NAMALWA (cell line): ENCODE measurements at places on chromosomes 2 and 18.

GRCh38 chr2:207852791-207853190 is 83.1 kb upstream of the FZD5 start:
- no peak for DNase-seq

- DNase-seq, result no peak
Measured at GRCh38 chr2:71500426-71501079, 47.2 kb downstream of the DYSF start.

DNA sequence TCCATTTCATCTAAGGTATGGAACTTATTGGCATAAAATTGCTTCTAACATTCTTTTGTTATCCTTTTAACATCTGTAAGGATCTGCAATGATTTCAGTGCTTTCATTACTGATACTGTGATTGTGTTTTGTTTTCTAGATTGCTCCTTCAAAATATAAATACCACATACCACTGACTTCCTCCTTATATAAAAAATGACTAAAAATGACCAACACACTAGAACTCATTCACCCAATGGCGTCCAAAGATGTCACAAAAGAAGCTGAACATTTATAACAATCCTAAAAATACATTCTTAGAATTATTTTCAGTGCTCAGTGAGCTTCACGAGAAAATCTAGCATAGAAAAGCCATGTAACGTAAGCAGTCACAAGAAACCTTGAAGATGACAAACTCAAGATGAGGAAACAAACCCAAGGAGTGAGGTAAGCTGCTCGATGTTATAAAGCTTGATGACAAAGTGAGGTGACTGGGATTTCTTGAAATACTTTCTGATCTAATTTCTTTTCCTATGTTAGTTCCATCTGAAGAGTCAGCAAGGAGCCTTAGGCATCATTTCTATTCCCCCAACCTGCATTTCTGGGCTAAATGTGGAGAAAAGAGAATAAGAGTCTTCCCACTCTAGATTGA is 42.6 kb downstream of the PNO1 start:
- no peak for DNase-seq

DNA sequence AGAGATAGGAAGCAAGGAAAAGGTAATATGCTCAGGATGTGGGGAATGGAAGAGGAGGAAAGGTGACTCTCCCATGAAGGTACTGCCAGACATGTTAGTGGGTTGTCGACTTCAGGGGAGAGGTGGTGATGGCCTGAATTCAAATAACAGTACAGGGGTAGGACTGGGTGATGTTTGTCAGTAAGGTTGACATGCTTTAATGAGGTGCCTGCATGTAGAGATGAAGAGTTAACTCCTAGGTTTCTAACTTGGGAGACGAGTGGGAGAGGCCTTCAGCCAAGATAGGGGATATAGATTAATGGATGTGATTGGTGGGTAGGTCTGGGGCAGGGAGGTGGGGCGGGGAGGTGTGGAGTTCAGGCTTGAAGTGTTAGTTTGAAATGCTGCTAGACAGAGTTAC is 2.6 kb downstream of the NAPG start:
- no peak for DNase-seq

DNA sequence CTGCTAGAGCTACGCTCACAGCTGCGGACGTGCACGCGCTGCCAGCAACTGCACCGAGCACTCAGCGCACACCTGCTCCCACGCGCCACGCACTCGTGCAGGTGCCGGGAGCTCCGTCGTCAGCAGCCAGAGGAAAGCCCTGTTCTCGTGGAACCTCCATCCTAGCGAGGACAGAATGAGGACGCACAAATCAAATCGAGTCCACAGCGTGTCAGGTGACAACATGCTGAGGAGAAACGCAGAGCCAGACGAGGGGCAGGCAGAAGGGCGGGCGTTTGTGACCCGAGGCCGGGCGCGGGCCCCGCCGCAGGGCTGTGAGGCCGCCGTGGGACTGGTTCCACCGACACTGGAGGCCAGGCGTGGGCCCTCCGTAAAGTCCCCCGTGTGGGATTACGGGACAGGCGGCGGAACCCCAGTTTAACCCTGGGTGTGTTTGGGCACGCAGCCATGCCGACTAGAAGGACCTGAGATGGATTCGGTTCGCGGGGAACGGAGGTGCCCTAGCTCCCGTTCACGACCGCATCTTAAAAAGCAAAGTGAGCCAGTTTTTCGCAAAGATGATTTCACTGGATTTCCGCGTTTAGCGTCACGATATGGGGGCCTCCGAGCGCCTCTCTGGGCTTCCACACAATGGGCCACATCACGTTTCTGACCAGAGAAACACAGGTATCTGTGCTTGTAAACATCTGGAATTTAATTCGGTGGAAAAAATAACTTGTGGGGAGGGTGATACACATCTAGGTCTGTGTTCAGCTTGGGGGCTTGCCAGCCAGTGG is 26.9 kb upstream of the ALKAL2 start:
- DNase-seq, result no peak

GRCh38 chr18:79662439-79662838 is 17.2 kb upstream of the CTDP1 start:
- no peak for DNase-seq

DNA sequence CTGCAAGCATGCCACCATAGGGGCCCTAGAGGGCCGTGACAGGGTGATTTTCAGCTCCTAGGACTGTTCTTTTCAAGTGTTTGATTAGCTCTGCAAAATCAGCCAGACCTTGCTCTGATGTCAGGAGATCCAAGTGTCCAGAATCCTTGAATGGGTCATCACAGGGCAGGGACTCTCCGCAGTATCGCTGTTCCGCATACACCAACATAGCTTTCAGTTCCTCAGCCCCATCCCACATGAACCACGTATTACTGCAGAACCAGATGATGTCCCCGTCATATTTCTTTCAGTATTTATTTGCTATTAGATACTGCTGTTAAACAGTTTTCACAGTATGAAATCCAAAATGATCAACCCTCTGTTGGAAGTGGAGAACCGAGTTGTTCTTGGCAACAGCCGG is 46.6 kb upstream of the RFX8 start:
- DNase-seq, result no peak

DNA sequence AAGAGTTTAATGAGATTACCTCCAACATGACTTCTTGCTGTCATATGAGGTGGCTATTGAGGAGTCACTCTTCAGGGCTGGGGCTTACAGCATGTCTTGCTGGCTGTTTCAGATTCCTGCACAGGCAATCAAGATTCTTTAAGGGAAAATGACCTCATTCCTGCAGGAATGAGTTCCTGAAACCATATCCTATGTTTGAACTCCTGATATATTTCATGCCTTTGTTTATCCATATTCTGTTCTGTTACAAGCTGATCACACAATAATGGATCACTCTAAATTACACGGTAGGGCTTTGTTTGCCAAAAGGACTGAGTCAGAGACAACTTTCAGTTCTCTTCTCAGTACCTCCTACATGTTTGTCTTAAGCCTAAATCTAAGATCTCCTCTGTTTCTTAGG is 879.8 kb upstream of the PIK3C3 start:
- no peak for DNase-seq

GRCh38 chr2:71682341-71682740 is 229.0 kb downstream of the DYSF start:
- DNase-seq, result no peak

- no peak for DNase-seq
Measured at GRCh38 chr2:80186262-80186661, 118.3 kb downstream of the LRRTM1 start.

GRCh38 chr18:68666381-68666780 is 48.5 kb downstream of the TMX3 start:
- no peak for DNase-seq

DNA sequence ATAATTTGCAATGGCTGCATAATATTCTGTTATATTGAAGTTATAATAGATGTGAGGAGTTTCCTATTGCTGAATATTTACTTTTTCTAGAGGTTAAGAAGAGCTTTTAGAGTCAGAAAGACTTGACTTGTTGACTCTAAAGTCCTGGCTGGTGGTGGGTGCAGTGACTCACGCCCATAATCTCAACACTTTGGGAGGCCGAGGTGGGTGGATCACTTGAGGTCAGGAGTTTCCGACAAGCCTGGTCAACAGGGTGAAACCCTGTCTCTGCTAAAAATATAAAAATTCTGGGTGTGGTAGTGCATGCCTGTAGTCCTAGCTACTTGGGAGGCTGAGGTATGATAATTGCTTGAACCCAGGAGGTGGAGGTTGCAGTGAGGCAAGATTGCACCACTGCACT is 33.9 kb upstream of the ATIC start:
- DNase-seq, result no peak

DNA sequence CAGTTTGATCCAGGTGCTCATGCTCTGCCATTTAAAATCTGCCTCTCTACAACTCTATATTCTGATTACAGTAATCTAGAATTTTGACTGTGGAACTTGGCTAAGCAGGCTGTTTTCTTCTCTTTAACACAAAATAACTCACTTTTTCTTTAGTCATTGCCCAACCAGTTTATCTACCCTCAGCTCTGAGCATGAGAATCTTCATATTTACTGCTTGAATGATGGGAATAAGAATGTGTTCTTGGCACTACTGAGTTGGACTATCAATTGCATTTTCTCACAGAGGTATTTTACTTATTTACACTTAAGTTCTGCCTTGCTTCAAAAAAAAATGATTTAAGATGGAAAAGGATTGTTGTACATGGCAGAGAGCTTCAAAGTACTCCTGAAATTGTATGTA is 301.1 kb downstream of the CCDC85A start:
- DNase-seq, result no peak

- peak; percentile 79 for DNase-seq
Measured at GRCh38 chr18:50009773-50010335, 185.1 kb downstream of the MYO5B start.

GRCh38 chr2:66439812-66440542 is 5.1 kb downstream of the MEIS1 start:
- DNase-seq, result no peak

DNA sequence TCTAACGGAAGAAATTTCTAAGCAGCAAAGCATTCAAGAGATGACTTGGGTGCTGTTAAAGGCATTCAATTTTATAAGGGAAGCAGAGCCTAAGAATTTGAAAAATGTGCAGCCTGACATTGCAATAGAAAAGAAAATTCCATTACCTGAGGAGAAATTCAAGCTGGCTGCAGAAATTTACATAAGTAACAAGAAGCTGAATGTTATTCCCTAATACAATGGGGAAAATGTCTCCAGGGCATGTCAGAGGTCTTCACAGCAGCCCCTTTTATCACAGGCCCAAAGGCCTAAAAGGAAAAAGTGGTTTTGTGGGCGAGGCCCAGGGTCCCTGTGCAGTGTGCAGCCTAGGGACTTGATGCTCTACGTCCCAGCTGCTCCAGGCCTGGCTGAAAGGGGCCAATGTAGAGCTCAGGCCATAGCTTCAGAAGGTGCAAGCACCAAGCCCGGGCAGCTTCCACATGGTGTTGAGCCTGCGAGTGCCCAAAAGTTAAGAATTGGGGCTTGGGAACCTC is 306.7 kb downstream of the RDH14 start:
- no peak for DNase-seq

DNA sequence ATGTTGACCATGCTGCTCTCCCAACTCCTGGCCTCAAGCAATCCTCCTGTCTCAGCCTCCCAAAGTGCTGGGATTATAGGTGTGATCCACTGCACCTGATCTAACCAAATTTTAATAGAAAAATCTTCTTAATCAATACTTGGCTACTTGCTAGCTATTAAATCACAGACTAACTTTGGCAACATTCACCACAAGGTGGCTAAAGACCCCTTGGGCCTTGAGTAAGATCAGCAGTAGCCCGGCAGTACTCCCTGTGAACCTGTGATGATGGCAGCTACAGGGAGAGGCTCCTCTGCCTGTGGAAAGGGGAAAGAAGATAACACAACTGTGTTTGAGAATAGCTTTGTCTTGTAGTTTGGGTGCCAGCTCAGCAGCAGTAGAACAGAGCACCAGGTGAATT is 102.9 kb downstream of the SLC39A10 start:
- DNase-seq, result no peak

DNA sequence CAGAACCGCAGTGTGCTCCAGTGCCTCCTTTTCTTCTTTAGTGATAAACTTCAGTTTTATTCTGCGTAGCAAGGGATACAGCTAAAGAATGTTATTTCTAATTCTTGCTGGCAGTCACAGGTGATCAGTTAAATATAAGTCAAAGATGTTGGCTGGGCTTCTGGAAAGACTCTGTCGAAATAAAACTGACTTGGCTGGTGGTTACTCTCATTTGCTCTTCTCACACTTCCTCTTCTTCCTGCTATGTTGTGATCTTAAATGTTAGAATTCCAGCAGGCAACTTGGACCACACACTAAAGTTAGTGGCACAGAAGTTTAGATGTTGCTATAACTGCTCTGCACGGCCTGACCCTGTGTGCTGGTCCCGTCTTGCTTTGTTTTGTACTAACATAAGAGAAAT is 278.6 kb downstream of the CDH19 start:
- DNase-seq, result no peak
